ENCODE measurements at places on chromosomes 5 and 9. TPM values are rescaled to one million over a fixed set of nuclear protein-coding genes. Genes with fewer than 3 reads are reported as not detected.
A peak's percentile ranks its signal among the peaks of the same experiment; 100 is the strongest.

The AQP3 gene
- 36.4 TPM for polyA plus RNA-seq

The SLC25A2 gene
- 0.14 TPM for polyA plus RNA-seq

The CARTPT gene
- not detected for polyA plus RNA-seq

- DNase-seq = no peak
Measured at GRCh38 chr9:94300470-94301301, 27.8 kb downstream of the NUTM2F start.

DNA sequence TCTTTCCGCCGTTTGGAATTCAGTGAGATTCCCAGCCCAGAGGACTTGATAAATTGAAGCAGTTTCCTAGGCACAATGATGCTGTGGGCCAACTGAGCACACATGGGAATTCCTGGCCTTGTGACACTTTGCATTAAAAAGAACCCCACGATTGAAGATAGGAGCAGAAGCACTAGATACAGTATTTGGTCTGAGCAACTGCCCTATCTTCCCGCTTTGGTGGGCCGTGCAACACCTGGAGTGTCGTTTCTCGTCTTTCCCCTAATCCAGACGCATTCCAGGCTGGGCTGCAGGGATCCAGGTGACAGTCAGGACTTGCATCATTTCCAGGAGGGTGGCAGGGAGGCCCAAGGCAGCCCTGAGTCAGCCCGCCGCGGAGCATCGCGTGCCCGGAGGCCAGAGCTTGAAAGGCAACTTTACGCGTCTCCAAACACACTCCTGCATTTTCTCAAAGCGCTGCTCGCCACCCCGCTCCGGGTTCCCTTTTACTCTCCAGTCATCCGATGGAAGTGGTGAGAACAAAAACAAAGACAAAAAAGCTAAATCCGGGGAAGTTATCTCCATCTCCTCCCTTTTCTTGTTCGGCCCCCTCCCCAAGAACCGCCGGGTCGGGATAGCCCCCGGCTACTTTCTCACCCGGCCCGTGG lies 753 bp upstream of the STC2 start:
- no peak for DNase-seq

The LCN9 gene
- not detected for polyA plus RNA-seq

GRCh38 chr5:144179226-144179625 lies 8.6 kb downstream of the KCTD16 start:
- no peak for DNase-seq

GRCh38 chr5:141560725-141561483 lies 57.9 kb downstream of the DIAPH1 start:
- DNase-seq = peak; percentile 91

DNA sequence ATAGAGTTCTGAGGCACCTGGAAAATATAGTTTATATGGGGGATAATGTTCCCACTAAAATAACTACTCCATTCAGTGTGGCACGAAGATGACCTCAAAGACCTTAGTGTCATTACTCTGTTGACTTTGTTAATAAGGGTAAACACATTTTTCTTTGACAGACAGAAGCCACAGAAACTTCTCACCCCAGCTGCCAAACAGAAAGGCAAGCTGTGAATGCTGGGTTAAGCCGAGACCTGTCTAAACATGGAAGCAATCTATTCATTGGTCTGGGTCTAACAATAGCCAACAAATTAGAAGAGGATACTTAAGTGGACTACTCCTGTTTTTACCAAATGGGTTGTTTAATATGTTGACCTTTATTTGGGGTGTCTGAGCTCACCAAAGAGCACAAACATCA lies 171.4 kb downstream of the TLE1 start:
- DNase-seq = no peak

DNA sequence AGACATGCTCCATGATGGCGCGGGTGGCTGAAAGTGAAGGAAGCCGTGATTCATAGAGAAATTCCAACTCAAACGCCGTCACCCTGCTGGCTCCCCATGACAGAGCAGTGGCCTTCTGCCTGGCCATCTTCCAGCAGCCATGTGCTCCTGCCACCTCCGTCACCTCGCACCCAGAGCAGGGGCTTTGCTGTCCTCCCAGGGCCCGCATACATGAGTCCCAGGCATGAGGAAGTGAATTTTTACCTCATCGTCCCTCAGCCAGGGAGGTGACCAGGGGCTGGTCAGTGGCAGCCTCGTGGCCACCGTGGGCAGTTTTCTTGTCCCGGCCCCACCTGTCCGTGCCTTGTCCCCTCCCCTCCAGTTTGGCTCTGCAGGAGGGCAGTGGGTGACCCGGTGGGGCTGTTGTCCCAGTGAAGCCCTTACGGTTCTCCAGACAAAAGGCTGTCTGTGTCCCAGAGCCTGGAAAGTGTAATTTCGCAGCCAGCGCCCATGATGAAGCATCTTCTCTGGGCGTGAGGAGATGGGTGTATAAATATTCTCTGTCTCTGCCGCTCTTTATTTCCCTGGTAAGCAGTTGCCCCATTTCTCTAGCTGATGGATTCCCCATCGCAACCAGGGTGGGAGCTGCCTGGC lies 124.0 kb upstream of the LMX1B start:
- DNase-seq = no peak

The GALNT12 gene
- polyA plus RNA-seq = 7.3 TPM

The DDX46 gene
- polyA plus RNA-seq = 95.7 TPM

The TAF1L gene
- 0.09 TPM for polyA plus RNA-seq

All from renal cortex interstitium (tissue), 15 donors.